ENCODE measurements at places on chromosomes 4 and X.

GRCh38 chrX:106203315-106203714 is 35.2 kb downstream of the PWWP3B start:
- no peak for DNase-seq

DNA sequence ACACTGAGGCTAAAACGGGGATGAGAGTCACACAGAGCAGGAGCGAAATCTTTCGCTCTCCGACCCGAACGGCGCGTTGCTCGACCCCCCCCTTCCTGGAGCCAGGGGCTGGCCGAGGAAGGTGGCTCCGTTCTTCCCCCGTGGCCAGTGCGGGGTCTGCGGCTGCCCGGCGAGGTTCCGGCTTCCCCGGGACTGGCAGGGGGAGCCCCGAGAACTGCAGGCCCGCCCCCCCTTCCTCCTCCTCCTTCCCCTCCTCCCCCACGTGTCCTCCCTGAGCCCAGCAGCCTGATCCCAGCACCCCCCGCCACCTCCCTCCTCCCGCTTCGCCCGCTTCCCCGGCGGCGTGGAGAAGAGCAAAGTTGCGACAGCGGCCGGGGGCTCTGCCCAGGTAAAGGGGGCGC is 2.4 kb upstream of the BCORL1 start:
- DNase-seq: no peak

DNA sequence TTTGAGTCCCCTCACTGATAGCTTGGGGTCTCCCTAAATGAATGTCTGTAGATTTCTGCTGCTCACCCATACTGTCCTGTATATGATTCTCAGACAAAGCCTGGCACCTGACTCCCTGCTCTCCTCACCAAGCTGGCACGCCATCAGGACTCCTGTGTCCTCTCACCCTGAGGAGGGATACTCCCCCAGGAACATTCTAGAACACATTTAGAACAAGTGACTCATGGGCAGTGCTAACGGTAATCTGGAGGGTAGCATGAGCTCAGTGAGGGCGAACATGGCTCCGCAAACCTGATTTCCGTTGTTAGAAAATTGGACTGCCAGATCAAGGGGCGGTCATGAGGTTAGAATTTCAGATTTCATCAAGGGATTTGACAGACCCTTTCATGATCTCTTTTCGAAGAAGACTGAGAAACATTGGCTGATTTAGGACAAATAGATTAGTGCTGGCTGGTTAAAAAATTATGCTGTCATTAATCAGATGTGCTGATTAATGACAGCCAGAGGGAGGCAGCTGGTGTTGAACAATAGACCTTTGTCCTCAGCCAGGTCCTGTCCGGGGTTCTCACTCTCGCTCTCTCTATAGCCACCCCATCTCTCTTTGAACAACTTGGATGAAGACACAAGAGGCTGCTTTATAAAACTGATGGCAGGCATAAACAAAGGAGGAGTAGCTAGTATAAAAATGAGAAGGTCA is 244.3 kb downstream of the PTTG2 start:
- DNase-seq: no peak

DNA sequence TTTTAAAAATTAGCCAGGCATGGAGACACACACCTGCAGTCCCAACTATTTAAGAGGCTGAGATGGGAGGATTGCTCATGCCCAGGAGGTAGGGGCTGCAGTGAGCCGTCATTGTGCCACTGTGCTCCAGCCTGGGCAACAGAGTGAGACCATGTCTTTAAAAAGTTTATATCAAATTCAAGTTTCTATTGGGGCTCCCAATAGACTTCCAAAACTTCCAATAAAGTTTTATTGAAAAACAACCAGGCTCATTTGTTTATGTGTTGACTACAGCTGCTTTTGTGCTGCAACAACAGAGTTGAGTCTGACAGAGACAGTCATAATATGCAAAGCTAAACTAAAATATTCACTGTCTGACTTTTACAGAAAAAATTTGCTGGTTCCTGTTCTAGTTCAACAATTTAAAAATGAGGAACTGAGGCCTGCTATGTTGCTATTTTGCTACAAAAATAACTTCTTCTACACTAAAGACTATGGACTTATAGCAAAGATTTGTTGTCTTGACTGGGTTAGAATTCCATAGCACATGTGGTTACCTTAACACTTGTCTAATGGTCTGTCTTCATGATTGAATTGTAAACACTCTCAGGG is 63.3 kb upstream of the RELL1 start:
- DNase-seq: no peak
